Neural crest cell (in vitro differentiated cells): ENCODE measurements at places on chromosomes 11 and 22.
A peak's percentile ranks its signal among the peaks of the same experiment; 100 is the strongest.

DNA sequence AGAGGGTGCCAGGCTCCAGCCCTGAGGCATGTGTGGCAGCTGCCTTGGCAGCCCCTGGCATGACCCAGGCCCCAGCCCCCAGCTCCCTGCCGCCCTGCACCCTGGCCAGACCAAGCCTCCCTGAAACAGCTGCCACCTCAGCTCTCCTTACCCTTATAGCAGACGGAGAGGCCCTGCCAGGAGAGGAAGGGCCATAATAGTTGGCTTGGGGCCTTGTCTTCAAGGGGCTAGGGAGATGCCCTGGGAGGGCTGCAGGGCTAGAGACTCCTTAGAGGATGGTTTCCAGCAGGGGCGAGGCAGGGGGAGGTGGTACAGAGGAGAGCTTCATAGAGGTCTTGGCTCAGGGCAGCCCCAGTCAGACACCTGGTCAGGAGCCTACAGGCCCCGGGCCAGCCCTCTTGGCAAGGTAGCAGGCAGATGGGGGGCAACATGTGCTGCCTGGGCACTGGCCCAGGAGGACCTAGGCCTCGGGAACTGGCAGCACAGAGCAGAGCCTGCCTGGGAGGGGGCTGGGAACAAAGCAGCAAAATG is 13.0 kb downstream of the SMTN start:
- no peak for DNase-seq

DNA sequence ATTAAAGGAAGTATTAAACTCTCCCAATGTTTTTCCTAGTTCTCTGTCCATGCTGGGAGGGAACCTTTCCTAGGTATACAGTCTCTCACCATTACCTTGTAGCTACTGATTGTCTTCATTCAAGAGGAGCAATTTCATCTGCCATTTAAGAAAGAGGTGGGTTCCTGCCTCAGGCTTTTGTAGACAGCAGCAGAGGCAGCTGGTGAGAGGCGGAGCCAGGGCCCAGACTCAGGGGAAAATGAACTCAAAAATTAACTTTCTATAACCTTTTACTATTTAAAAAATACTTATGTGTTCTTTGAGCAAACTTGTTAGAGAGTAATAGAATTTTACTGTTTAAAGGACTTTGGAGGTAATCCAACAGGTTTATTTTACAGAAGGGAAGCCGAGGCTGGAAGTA is 133.0 kb downstream of the SNX19 start:
- DNase-seq, result no peak

- no peak for DNase-seq
These were observed 21.0 kb downstream of the ASRGL1 start for GRCh38 chr11:62358273-62358672.

GRCh38 chr11:129273322-129273721 is 81.2 kb upstream of the ARHGAP32 start:
- DNase-seq, result no peak

DNA sequence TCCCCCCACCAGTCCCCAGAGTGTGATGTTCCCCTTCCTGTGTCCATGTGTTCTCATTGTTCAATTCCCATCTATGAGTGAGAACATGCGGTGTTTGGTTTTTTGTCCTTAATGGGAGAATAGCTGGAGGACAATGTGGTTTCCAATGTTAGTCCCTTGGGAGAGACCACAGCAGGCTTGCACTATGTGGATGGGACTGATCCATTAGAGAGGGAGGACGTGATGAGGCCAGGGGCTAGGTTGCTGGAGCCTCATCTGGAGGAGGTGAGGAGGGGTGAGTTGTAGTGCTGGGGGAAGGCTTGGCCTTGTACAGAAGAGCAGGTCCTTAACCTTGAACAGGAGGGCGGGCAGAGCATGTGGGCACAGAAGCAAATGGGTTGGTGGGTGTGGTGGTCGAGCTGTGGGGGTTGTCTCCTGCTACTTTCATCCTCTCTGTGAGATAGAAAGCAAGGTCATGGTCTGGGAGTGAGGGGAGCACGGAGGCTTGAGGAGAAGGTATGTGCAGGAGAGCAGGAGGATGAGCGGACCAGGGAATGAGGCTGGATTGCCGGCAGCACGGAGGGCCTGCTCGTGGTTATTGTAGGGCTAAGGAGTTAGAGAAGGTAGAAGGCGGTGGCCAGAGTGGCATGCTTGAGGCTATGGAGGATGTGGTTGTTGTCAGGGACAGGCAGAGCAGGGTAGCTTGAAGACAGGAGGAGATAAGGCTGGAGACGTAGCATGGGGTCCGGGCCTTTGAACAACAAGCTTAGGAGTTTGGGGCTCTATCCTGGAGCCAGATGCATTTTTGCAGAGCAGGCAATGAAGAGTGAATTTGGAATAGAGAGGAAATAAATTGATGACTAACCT is 11.2 kb upstream of the SREBF2 start:
- DNase-seq, result no peak

DNA sequence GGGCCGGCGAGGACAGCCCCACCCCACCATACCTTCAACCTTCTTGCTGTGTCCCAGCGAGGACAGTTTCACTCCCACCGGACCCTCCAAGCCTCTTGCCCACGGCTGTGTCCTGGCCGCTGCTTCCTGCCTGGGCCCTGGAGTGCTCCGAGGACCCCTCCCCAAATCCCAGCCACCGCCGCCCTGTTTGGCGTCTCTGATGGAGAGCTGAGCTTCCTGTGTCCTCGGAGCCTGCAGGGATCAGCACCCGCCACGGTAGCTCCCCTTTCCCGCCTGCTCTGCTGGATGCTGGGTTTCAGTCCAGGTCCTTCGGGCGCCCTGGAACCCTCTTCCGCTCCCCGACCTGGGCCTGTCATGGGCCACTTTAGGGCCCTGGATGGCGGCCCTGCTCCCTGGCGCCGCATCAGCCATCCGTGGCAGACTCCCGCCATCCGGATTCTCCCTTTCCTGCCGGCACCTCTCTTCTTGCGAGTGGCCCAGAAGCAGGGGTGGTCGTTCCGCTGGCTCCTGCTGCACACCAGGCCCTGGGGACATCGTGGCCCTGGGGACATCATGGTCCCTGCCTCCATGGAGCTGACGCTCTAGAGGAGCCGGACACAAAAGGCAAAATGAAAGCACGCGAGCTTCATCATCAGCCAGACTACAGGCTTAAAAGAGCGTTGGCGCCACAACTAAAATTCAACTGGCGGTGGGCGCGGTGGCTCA is 34.3 kb upstream of the GAL start:
- no peak for DNase-seq

DNA sequence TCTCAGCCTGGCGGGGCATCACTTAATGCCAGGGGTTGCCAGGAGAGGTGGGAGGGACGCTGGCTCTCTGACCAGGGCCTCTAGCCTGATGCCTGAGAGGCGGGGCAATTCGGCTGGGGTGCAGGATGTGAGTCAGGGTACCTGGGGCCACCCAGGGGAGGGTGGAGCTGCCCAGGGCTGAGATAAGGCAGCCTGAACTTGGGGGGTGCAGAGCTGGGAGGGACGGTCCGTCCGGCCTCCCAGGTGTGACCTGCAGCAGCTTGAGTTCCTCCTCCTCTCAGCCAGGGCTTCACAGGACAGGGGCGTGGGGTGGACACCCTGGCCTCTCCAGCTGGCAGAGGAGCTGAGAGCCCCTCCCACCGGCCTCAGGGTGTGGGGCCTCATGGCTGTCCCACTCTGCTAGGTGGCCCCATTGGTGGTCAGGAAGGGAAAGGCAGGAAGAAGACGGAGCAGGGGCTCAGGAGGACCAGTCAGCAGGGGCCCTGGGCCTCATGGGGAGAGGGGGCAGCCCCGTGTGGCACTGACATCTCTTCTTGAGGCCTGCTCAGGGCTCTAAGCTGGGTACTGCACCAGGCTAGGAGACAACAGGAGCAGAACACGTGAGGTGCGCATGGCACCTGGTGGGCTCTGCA is 942 bp upstream of the RPS6KA4 start:
- no peak for DNase-seq

DNA sequence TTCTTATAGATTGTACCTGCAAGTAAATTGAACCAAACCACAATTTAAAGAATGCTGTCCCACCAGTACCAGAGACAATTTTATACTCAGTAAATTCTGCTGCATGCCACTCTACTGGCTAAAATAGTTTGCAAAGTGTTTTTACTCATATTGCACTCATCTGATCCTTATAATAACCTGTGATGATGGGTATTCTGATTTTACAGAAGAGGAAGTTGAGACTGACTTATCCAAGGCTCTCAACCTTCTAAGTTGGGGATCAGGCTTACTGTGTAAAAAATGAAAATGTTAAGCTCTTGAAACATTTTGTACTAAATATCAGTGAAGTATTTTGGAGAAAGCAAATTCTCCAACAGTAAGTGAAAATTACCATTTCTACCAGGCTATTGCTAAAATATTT is 37.9 kb downstream of the RNF169 start:
- no peak for DNase-seq

- no peak for DNase-seq
These were observed 23.8 kb downstream of the DDI1 start for GRCh38 chr11:104060004-104060794.

DNA sequence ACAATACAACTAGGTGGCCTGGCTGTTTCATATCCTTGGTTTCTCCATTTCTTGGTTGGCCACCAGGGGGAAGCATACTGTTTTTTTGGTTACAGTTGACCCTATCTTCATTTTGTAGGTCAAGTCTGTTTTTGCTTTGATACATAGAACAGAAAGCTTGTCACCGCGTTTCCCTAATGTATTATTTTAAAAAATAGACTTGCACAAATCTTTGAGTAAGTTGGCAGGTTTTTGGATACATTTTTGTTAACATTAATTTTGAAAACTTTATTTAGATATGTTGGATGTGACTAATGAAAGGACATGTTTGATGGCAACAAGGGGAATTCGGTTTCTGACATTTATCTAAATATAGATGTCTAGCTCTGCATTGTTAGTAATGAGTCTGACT is 3.0 kb downstream of the NCR3LG1 start:
- peak; percentile 72 for DNase-seq

DNA sequence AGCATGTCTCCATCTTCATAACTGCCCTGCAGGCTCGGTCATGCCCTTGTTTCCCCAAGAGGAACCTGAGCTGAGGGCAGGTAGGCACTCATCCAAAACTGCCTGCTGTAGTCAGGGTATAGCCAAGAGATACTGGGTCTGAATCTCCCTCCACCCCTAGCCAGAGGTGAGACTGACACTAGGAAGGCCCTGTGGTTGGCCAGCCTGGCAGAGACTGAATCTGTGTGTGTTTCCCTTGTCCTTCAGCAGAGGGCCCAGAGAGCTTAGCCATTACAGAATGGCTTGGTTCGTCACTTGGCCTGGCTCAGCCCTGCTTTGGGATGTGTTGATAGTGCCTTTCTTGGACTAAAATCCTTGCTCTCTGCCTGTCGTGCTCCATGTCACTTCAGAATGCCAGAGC is 79.3 kb upstream of the SUSD2 start:
- DNase-seq, result no peak

DNA sequence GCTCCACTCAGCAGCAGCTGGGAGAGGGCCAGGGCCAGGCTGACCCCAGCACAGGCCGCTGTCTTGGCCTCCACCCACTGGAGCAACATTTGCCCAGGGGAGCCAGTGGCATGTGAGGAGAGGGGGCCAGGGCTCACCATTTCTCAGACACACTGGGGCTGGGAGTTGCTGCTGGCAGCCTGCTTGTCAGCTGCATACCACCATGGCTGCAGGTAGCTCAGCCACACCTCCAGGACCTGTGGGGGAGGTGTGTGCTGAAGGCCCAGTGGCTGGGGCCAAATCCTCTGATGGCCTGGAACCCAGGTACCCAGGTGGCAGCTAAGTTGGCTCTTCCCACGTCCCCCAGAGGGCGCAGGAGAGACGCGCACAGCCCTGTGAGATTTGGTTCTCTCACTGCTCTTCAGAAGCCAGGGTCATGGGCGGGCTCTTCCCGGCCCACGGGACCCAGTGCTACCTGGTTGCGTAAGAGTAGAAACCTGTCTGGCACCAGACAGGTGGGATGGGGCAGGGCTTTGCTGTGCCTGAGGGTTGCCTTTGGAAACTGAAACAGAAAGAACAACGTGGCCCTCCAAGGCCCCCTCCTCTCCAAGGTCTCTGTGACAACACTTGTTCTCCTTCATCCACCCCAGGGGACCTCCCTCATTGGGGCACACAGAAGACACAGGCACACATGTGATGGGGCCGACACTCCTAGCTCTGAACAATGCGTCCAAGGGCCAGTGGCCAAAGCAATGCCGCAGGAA is 98.8 kb downstream of the MED15 start:
- DNase-seq, result peak; percentile 47

GRCh38 chr11:118715837-118716260 is 36.4 kb upstream of the TREH start:
- no peak for DNase-seq

- no peak for DNase-seq
These were observed 202.7 kb upstream of the MPPED2 start for GRCh38 chr11:30788849-30789248.

DNA sequence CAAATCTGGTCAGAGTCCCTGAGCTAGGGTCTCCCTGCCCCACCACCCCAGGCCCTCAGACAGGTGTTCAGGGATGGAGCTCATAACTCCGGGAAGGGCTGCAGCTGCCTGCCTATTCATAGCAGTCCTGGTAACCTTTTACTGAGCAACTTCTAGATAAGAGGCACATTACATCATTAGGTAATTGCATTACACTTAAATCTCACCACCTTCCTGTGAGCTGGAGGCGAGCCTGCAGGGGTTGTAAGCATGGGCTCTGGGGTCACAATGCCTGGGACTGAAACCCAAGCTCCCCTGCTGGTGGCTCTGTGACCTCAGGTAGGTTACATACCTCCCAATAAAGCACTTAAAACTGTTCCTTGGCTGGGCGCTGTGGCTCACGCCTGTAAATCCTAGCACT is 22.5 kb downstream of the TP53I11 start:
- no peak for DNase-seq

GRCh38 chr11:132099692-132100091 is 729.3 kb downstream of the NTM start:
- DNase-seq, result peak; percentile 12

GRCh38 chr11:121328967-121329679 is 36.6 kb downstream of the SC5D start:
- DNase-seq, result no peak

- no peak for DNase-seq
These were observed 2.5 kb downstream of the TXN2 start for GRCh38 chr22:36478966-36479365.

DNA sequence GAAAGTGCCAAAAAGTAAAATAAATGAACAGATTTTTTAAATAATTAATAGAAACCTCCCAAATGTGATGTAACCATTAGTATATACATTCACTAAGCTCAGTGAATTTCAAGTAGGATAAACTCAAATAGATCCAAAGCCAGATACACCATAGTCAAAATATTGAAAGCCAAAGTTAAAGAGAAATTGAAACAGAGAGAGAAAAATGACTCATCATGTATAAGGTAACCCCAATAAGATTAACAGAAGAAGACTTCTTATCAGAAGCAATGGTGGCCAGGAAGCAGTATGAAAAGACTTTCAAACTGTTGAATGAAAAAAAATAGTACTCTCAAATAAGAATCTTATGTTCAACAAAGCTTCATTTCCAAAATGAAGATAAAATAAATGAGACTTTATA is 70.5 kb downstream of the LUZP2 start:
- DNase-seq, result no peak

DNA sequence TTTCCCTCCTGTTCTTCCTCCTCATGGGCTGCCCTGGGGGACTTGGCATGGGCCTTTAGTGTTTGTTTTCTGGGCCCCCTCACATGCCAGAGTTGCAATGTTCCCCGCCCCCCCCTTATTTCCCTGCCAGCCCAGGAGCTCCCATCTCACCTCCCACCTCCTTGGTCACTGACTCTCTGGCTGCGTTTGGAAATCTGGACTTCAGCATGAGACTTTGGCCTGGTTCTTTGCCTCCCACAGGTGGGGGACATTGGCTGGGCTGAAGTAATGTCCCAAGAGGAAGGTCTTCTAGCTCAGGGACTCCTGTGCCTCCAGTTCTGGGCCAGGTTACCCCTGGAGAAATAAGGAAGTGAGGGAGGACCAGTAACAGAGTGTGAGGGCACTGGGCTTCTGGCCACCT is 7.0 kb downstream of the MTFP1 start:
- DNase-seq, result no peak
